ENCODE measurements at places on chromosomes 7 and 10. TPM values are rescaled to one million over a fixed set of nuclear protein-coding genes. Genes with fewer than 3 reads are reported as not detected.
A peak's percentile ranks its signal among the peaks of the same experiment; 100 is the strongest.

The EPHA1 gene
- total RNA-seq = 5.0 TPM

DNA sequence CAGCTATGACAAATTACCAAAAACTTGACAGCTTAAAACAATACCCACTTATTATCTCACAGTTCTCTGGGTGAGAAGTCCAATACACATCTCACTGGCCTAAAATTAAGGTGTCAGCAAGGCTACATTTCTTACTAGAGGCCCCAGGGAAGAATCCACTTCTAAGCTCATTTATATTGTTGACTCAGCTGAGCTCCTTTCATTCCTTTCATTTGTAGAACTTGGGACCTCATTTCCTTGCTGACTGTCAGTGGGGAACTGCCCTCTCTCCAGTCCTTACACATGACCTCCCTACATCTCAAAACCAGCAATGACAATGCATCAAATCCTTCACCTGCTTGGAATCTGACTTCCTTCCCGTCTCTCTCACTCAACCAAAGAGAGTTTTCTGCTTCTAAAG is 240.3 kb downstream of the IPMK start:
- H3K27ac ChIP-seq = no peak overlapping the region
- H3K36me3 ChIP-seq = no peaks in the 10 kb centered on the region
- H3K4me3 ChIP-seq = no peak overlapping the region
- no peaks in the 10 kb centered on the region for H3K4me1 ChIP-seq
- DNase-seq = no peak
- no peaks in the 10 kb centered on the region for H3K27me3 ChIP-seq

GRCh38 chr7:45626441-45627430 is 52.6 kb downstream of the ADCY1 start:
- H3K36me3 ChIP-seq = no peaks in the 10 kb centered on the region
- H3K4me1 ChIP-seq = no peaks in the 10 kb centered on the region
- no peaks in the 10 kb centered on the region for H3K27me3 ChIP-seq

GRCh38 chr7:155450970-155451801 is 6.7 kb upstream of the EN2 start:
- peaks cover 29% of the 10 kb centered on the region for H3K27me3 ChIP-seq
- H3K4me1 ChIP-seq = peaks cover 7% of the 10 kb centered on the region
- H3K4me3 ChIP-seq = no peak overlapping the region
- no peak overlapping the region for H3K27ac ChIP-seq

The CLCN1 gene
- not detected for total RNA-seq

The LIPN gene
- total RNA-seq = 0.44 TPM

DNA sequence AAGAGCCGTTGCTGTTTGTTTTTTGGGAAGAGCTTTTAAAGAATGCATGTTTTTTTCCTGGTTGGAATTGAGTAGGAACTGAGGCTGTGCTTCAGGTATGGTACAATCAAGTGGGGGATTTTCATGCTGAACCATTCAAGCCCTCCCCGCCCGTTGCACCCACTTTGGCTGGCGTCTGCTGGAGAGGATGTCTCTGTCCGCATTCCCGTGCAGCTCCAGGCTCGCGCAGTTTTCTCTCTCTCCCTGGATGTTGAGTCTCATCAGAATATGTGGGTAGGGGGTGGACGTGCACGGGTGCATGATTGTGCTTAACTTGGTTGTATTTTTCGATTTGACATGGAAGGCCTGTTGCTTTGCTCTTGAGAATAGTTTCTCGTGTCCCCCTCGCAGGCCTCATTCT is 31.6 kb downstream of the PFKFB3 start:
- no peak for DNase-seq
- no peaks in the 10 kb centered on the region for H3K27me3 ChIP-seq
- no peak overlapping the region for H3K27ac ChIP-seq
- H3K4me1 ChIP-seq = peaks cover 6% of the 10 kb centered on the region

- H3K4me1 ChIP-seq = peaks cover 60% of the 10 kb centered on the region
- no peak overlapping the region for H3K27ac ChIP-seq
- no peaks in the 10 kb centered on the region for H3K36me3 ChIP-seq
- H3K27me3 ChIP-seq = no peaks in the 10 kb centered on the region
Measured at GRCh38 chr10:119535305-119535704, 7.2 kb downstream of the RGS10 start.

The SPDYE11 gene
- not detected for total RNA-seq

DNA sequence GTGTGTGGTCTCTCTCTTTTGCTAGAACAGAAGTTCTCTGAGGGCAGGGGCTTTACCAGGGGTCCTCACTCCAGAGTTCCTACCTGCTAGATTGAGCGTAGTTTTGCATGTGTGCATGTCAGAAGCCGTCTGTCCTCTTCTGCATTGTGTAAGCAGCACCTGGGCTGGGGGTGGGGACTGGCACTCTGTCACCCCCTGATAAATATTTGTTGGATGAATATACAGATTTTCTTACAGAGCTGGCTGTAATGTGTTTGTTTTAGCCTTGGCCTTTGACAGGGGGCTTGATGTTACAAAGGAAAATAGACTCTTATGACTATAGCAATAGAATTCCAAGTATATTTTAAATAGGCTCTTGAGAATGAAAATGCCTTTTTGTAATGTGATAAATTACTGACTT is 46.6 kb downstream of the WDR37 start:
- DNase-seq = no peak
- no peaks in the 10 kb centered on the region for H3K27me3 ChIP-seq
- no peak overlapping the region for H3K27ac ChIP-seq
- H3K4me1 ChIP-seq = no peaks in the 10 kb centered on the region

DNA sequence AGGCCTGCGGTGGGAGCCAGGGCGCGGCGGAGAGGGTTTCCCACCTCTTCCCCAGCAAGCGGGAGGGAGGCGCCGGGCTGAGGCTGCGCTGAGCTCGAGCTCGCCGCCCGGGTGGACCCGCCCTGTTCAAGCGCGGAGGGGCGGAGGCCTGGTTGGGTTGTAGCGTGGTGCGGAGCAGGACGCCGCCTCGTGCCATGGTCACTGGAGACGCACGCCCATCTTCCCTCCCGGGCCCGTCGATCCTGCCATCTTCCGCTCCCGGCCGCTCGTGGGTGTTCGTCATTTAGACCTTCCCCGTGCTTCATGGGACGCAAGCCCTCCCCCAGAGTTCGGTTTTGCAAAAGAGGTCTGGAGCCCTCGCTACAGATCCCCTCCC is 9.3 kb upstream of the EN2 start:
- H3K27ac ChIP-seq = no peak overlapping the region
- no peak overlapping the region for H3K4me3 ChIP-seq
- peaks cover 28% of the 10 kb centered on the region for H3K27me3 ChIP-seq
- DNase-seq = no peak
- peaks cover 4% of the 10 kb centered on the region for H3K4me1 ChIP-seq

GRCh38 chr10:29714096-29714874 is 79.5 kb upstream of the SVIL start:
- H3K27ac ChIP-seq = no peak overlapping the region
- DNase-seq = no peak
- no peak overlapping the region for H3K4me3 ChIP-seq
- no peaks in the 10 kb centered on the region for H3K27me3 ChIP-seq
- H3K36me3 ChIP-seq = no peaks in the 10 kb centered on the region

GRCh38 chr10:63166742-63167258 is 33.7 kb downstream of the NRBF2 start:
- no peak overlapping the region for H3K27ac ChIP-seq
- no peaks in the 10 kb centered on the region for H3K4me1 ChIP-seq
- H3K36me3 ChIP-seq = peaks cover 30% of the 10 kb centered on the region
- DNase-seq = peak; percentile 78
- no peaks in the 10 kb centered on the region for H3K27me3 ChIP-seq

DNA sequence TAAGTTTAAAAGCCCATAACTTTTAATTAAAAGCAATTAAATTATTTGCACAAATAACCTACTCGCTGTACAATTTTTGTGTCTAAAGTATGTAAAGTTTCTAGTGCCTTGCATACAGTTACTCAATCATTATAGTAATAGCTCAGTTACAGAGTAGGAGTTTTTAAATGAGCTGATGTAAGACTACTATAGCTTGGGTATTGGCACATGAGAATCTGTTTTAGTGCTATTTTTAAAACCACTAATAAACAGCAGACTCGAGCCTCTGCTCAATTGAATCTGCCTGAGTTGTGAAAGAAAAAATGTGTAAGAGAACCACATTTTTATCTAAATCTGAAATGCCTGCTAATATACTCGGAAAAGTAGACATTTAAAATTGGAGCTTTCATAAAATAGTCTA is 31.1 kb downstream of the CTNNA3 start:
- H3K4me3 ChIP-seq = no peak overlapping the region
- peaks cover 2% of the 10 kb centered on the region for H3K27me3 ChIP-seq
- H3K27ac ChIP-seq = no peak overlapping the region
- no peak for DNase-seq
- H3K4me1 ChIP-seq = no peaks in the 10 kb centered on the region

The ABLIM1 gene
- total RNA-seq = 131 TPM

DNA sequence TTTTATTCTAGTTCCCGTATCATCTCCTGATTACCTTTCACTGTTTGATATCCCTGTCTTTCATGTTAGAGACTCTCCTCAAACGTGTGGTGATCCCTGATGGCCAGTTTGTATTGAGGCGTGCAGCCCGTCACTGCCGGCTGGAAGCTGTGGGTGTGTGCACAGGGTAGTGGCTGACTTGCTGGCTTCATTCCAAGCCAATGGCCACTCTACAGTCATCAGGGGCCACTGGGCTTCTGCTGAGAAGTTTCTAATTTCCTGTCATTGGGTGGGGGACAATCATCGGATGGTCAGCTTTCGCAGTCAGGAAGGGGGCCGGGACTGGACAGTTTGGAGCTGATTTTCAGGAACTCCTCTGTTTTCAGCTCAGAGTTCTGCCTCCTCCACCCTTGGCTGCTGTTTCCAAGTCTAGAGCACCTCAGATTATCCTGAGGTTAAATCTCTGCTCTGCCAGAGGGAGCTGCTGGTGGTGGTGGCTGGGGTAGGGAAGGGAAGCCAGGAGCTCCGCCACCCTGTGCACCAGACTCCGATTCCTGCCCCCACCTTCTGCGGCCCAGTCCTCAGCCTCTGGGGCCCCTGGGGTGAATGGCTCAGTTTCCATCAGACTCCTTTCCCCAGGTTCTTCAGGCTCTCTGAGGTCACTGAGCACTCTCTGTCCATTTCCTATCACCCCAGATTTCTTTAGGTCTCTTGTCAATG is 34.9 kb downstream of the BAIAP2L1 start:
- H3K4me3 ChIP-seq = no peak overlapping the region
- H3K27ac ChIP-seq = no peak overlapping the region
- H3K36me3 ChIP-seq = no peaks in the 10 kb centered on the region
- no peaks in the 10 kb centered on the region for H3K27me3 ChIP-seq
